ENCODE measurements at places on chromosomes 2 and 18.

DNA sequence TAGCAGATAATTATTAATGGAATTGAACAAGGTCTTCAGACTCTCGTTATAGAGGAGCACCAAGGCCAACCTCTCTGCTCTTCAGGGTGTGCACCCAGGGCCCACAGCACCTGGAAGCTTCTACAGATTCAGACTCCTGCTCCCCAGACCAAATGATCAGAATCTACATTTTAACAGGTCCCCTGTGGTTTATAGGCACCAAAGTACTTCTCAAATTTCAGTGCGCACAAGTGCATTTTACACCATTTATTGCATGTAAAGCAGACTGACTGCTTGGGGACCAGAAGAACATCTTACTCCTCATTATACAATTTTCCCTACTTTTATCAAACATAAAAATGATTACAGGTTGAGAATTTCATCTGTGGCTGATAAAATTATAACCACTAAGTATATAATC, 163.9 kb downstream of the COL4A4 start:
- no peak for DNase-seq

- no peak for DNase-seq
Measured at GRCh38 chr18:26056291-26056690, 34.1 kb downstream of the SS18 start.

GRCh38 chr2:158079672-158080071, 22.0 kb upstream of the UPP2 start:
- DNase-seq, result no peak

DNA sequence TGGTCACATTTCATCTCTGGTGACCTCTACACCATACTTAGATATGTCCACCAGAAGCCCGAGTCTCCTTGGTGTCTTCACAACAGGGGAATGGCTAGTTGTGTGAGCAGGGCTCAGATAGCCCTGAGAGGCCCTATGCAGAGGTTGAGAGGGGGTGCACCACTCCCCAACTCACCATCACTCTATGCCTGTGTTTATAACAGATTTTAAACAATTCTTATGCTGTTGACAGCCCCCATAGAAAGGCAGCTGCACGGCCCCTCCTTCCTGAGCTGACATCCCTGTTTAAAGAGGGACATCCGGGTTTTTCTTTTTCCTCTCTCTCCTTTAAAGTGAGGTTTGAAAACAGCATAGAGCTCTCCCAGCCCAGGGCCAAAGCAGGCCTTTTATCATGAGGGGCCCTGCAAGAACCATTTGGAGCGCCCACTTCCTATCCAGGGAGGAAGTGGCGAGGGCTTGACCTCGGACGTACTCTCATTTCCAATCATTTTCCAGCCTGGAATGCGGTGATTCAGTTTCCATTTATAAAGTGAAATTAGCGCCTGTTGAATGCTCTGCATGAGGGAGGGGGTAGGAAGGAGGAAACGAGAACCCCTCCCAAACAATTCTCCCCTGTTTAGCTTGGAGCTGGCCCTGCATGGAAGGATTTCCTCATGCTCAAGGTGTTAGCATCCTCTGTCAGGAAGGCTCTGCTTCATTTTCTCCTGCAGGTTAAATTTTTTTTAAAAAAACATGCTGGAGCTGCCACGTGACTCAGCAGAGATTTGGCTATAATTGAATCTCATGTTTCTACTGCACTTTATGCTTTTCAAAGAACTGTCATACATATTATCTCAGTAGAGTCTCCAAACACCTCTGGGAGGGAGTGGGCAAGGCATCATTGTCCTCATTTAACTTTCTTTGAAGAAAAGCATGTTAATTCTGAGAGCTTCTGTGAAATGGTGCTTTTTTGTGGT, 117.5 kb downstream of the DDX1 start:
- no peak for DNase-seq

DNA sequence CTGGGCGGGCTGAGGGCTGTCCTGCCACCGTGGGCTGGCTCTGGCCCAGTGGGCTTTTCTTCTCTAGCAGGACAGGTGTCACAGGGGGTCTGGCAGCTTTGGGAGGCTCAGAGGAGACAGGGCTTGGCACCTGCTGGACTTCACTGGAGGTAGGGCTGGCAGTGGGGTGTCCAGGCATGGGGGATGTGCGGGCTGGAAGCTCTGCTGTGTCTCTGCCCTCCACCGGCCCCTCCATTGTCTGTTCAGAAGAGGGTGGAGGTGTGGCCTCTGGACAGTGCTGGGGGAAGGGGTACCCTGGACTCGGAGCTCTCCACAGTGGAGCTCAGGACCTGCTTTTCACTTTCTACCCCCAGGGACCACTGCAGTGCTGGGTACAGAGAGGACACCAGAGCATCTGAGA, 9.2 kb downstream of the PTPRN start:
- no peak for DNase-seq
